ENCODE measurements at places on chromosomes 12 and 14.

- peak; percentile 69 for DNase-seq
Observed at GRCh38 chr12:49673446-49674317, 33.5 kb downstream of the FMNL3 start.

GRCh38 chr12:51441583-51441982 is 17.0 kb downstream of the SLC4A8 start:
- DNase-seq: no peak

GRCh38 chr12:100168562-100168961 is 25.9 kb upstream of the BLTP3B start:
- DNase-seq: no peak

DNA sequence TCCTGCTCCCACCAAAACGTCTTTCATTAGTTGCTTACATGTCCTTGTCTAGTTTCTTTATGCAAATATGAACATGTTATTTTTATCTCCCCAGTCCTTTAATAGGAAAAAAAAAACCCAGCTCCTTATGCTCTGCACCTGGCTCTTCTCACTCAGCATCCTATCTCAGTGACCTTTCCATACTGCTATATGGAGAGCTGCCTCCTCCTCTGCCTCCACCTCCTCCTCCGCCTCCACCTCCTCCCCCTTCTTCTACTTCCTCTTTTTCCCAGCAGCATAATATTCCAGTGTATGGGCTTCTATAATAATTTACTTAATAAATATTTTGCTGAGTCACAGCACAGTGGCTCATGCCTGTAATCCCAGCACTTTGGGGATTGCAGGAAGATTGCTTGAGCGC is 31.5 kb downstream of the ABCB9 start:
- DNase-seq: no peak

DNA sequence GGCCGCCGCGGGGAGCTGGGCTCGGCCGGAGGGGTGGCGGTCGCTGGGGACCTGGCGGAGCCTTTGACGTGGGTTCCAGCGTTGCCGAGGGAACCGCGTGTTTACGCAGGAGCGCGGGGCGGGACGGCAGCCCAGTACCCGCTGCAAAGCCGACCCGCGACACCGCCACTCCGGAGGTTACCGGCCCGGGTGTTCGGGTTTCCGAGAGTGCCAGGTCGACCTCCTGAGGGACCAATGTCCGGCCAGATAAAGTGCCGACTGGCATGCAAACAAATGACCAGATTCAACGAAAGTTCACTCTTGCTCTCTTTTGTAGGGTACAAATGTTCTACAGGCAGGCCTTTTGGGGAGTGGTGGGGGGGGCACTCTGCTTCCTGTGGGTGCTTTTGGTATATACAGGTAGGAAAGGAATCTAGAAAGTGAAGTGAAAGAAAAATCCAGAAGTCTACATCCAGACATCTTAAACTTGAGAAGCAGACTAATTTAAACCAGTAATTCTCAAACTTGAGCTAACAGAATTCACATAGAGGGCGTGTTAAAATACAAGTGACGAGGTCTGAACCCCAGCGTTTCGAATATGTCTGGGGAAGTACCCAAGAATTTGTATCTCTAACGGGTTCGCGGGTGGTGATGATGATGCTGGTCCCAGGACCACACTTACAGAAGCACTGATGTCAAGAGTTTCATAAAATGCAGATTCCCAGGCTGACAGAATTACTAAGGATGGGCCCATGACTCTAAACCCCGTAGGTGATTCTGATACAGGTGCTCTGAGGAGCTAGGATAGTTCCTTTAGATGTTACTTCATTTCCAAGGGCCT is at the start of gene GPR135:
Gene GPR135 (minus strand): TSS at position 65 of the 820 bp plus-strand sequence. CDS start 154 bp downstream, outside the sequence.
- no peak for DNase-seq

- DNase-seq: no peak
Observed at GRCh38 chr14:65238456-65238855, 136.1 kb upstream of the MAX start.

GRCh38 chr12:78636231-78636855 is 228.2 kb upstream of the SYT1 start:
- DNase-seq: no peak

GRCh38 chr12:111304642-111305071 is 64.2 kb downstream of the PHETA1 start:
- DNase-seq: no peak

GRCh38 chr12:75526655-75527511 is 15.5 kb upstream of the KRR1 start:
- DNase-seq: peak; percentile 42

DNA sequence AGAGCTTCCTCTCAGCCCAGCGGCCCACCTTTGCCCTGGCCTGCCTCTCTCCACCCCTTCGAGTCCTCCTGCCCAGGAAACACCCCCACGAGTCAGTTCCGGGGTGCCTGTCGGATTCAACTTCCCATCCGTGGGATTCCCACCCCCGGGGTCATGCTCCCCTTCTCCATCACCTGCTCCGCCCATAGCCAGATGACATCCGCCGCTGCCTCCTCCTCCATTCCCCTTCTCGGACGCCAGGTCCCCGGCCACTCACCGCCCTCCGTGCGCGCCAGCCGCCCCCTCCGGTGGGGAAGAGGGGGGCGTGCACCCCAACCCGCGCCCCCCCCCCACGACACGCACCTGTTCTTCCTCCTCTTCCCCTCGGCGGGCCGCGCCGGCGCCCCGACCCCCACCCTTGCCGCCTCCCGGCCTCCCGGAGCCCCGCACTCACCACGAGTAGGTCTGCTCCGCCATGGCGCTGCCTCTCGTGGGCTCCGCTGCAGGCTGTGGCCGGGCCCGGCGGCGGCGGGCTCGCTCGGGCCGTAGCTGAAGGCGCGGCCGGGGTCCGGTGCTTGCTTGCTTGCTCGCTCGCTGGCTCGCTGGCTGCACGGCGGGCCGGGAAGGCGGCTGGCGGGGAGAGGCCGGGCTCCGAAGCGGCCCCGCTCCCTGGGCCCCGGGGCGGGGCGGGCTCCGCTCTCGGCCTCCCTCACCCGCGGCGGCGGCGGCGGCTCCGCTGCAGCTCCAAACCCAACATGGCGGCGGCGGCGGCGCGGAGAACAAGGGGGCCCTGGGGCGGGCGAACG is 554 bp downstream of the SPPL3 start:
- no peak for DNase-seq

- DNase-seq: no peak
Observed at GRCh38 chr14:65137648-65138307, 35.5 kb upstream of the MAX start.

- no peak for DNase-seq
Observed at GRCh38 chr12:57138526-57139272, 8.7 kb downstream of the LRP1-AS start.

- DNase-seq: no peak
Observed at GRCh38 chr14:90642244-90642717, 173.9 kb downstream of the TTC7B start.
